Anterior cingulate cortex (tissue), 58 donors: ENCODE measurements at places on chromosomes 7 and 10.

DNA sequence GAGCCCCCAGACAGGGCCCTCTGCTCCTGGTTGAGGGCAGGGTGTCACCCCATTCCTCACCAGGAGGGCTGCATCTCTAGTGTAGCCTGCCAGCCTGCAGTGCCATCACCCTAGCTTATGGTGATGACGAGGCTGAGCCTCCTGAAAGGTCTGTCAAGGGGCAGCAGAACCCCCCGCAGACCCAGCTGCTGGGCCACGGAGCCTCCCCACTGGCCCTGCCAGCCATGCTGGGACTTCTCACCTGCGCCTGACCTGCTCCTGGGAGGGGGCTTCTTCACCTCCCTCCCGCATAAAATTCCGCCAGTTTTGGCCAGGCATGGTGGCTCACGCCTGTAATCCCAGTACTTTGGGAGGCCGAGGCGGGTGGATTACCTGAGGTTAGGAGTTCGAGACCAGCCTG, 40.4 kb upstream of the RASGEF1A start:
- no peak for DNase-seq

- DNase-seq: no peak
These were observed 743 bp upstream of the PYROXD2 start for GRCh38 chr10:98415731-98416119.

DNA sequence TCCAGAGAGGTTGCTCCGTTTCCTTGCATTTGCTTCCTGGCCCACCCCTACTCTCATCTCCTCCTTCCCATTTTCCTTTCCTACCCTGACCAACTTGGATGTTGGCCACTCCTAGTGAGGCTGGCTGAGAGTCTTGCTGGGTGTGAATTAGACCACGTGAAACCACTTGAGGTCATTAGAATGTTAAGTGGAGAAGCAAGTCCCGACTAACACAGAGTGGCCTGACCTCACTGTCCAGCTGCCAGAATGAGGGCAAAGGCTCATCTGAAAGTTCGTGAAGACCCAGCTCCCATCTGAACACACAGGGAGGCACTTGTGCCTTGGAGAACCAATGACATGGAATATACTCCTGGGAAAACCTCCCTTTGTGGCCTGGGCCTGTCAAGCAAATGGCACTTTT, 80.8 kb downstream of the WDR11 start:
- DNase-seq: no peak

- DNase-seq: no peak
These were observed 57.6 kb downstream of the RBM33 start for GRCh38 chr7:155701972-155702544.

GRCh38 chr10:115073796-115074195, 19.4 kb upstream of the ATRNL1 start:
- no peak for DNase-seq

- DNase-seq: no peak
These were observed 42.7 kb downstream of the FRMPD2 start for GRCh38 chr10:48231699-48232315.

DNA sequence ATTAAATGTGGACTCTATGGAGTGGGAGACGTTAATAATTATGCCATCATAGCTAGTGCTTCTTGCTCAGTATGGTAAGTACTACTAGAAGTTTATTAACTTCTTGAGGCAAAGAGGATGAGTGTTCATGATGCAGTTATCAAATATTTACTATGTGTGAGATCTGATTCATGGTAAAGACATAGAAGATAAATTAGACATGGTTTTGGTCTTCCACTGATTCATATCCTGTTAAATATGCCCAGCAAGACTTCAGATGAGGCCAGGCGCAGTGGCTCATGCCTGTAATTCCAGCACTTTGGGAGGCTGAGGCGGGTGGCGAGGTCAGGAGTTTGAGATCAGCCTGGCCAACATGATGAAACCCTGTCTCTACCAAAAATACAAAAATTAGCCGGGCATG, 547.1 kb upstream of the ANKRD30A start:
- DNase-seq: no peak

- DNase-seq: no peak
These were observed 132.9 kb downstream of the PIP4K2A start for GRCh38 chr10:22581461-22581860.

DNA sequence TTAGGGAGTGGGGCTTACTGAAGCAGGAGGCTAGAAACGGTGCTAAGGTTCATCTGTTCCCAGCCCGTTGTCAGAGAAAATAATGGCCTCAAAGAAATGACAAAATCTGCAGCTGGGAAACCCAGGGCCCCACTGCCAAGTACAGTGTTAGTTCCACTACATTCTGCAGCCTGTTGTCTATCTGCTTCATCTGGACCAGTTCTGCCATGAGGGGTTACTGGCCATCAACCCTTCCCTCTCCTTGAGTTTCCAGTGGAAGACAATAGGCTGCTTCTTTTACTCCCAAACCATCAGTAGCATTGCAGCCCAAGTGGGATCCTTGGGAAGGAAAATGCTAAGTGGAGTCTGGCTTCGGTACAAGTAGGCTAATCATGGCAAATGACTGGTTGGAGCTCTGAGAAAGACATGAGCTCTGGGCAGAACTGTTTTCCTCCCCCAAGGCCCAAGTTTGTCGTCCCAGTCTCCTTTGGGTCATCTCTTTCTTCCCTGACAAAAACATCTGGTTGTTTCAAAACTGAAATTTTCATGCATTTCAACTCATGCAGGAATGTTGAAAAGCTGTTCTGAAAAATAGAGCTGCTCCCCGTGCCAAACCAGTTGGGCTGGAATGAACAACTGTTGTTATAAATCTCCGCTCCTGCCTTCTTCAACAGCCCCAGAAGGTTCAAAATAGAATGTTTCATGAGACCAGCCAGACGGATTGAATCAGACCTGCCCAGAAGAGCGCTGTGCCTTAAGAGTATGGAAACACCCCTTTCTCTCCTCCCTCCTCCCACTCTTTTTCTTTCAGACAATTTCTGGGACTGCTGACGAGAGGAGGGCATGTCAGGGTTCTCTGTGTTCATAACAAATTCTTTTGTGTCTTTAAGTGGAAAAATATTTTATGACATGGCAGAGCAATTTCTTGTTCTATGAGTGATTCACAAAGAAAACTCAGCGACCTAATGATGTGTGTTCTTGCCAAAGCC, 116.6 kb downstream of the RAB18 start:
- DNase-seq: no peak

DNA sequence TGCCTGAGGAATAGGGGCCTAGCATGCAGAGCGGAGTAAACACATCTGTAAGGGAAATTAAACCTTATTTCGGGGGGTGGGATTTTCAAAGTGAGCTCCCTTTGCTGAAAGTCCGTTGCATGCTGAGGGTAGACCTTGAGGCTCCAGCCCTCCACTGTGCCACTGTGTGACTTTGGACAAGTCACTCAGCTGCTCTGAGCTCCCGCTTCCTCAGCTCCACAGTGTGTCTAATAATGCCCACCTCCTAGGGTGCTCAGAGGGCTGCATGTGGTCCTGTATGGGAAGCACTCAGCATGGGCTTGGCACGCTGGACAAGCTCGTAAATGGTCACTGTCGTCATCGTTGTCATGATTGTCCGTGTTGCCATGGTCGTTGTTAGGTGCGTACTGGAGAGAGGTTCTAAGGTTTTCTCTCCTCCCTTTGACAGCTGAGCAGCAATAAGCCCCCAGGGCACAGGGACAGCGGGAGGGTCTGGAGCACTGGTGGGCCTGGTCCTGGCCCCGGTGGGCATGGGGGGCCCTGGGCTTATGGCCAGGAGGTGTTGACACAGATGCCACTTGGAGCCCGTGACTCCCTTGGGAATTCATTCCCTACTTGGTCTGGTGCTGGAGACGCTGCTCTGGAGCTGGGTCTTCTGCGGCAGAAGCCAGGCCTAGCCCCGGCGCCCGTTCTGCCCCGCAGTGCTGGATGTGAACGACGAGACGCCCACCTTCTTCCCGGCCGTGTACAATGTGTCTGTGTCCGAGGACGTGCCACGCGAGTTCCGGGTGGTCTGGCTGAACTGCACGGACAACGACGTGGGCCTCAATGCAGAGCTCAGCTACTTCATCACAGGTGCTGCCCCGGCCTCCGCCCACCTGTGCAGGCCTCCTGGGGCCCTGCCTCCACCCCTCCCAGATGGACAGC, 13.1 kb downstream of the C10orf105 start:
- no peak for DNase-seq

- no peak for DNase-seq
These were observed 34.6 kb downstream of the IFT22 start for GRCh38 chr7:101287032-101287431.

GRCh38 chr7:141220263-141220880, 146.5 kb downstream of the TMEM178B start:
- no peak for DNase-seq

DNA sequence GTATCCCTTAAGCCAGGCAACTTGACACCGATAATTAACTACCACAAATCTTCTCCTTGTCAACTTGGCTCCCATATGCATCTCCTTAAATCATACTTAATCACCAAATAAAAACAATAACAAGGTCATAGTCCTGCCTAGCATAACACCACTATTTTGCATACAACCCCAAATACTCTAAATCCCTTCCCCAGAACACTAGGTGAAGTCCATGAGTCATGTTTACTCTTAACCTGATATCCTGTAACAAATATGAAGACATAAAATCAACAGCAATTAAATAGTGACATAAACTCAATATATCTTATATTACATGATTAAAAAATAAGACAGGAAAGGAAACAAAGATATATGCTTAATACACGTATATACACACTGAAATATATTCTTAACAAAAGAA, 362.0 kb downstream of the ETV1 start:
- no peak for DNase-seq

GRCh38 chr7:970744-971143, 4.6 kb downstream of the COX19 start:
- DNase-seq: no peak

DNA sequence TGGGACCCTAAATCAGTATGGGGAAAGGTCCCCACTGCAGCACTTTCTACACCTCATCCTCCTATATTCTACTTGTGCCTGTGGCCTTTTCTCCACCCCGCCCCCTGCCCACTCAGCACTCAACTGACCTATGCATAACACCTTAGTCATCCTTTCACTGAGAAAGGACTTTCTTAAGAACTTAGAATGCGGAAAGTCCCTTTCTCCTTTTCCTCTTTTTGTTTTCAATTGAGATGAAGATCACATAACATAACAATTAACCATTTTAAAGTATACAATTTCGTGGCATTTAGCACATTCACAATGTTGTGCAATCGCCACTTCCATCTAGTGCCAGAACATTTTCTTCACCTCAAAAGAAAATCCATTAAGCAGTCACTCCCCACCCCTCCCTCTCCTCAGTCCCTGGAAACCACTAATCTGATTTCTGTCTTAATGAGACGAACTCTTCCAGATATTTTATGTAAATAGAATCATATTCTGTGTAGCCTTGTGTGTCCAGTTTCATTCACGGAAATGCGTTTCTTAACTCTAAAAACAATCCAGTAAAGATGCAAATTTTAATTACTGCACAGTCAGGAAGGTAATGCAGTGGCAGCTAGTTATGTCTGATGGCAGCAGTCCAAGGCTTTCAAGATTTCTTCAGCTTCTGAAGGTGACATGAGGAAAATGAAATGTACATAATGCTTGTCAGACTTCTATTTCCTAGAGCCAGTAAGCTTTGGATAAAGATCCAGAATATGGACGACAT, 41.7 kb downstream of the FAS start:
- no peak for DNase-seq

GRCh38 chr10:86204421-86205305, 161.9 kb downstream of the GRID1 start:
- no peak for DNase-seq

DNA sequence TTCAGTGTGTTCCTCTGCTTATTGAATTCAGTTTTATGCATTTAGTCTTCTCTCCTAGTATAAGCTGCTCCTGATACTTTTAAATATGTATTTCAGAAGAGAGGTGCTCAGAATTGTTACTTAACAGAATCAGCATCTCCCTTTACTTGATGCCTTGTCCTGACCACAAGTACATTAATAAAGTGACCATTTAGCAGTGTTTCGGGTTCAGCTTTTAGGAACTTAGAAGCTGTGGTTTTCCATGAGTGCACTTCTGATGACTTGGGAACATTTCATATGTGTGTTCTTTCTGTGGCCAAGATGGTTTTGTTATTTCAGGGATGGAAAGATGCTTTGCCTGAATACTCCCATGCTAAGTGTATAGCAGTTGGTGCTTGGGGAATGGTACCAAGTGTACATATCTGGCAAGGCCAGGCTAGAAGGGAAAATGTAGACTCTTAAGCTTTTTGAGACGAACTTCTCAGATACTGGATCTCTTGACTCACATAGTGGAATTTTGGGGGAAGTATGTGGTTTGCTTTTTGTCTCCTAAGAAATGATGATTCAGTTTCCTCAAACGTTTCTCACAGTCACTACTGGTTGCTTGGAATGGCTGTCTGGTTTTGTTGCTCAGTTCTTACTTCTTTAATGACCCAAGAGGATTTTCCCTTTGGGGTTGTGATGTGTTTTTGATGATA, 17.2 kb downstream of the SGPL1 start:
- no peak for DNase-seq
